ENCODE measurements at places on chromosomes 2 and 18.

GRCh38 chr2:148865512-148865911 lies 9.5 kb upstream of the KIF5C start:
- no peak for DNase-seq

DNA sequence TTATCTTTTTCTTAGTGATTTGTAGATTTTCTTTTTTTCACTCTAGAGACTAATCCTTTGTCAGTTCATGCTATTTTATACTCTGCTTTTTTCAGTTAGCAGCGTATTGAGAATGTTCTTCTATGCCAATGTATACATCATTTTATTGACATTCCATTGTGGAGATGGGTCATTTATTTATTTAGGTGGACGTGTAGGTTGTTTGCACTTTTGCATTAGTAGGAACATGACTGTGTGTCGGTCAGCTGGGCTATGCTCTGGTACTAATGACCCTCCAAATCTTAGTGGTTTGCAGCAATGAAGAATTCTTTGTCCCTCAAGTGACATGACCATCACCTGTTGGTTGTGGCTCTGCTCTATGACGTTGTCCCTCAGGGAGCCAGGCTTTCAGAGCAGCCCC lies 33.6 kb downstream of the HPCAL1 start:
- no peak for DNase-seq

- DNase-seq = no peak
These were observed 25.7 kb upstream of the RNU4ATAC start for GRCh38 chr2:121505005-121505404.

DNA sequence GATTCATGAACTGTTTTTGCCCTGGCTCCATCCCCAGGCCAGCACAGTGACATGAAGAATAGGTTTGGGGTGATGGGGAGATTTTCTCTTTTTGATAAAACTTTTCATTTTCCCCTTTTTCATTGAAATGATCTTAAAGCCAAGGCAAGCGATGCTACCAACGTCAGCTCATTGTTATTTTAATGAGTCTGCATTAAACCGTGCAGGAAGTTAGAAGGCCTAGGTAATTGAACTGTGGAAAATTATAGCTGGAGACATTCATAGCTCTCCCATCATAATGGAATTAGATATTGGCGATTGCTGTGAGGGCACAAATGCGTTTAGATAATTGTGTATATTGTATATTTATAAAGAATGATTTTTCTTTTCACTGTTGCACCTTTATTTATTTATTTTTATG lies 33.2 kb downstream of the SMARCAL1 start:
- no peak for DNase-seq

DNA sequence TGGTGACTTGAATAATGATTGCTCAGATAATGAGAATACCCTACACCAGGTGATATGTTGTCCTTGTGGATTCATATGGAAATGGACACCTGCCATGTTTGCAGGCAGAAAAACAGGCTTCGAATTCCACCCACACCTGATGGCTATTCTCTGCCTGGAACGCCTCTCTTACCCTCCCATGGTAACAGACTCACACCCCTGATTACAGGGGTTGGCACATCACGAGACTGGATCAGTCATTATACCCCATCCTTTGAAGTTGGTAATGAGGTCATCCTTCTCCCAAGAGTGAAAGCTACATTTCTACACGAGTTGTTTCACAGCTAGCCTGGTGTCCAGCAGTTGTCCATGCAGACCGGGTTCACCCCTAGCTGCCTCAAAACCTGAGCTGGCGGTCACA lies 71.4 kb upstream of the MBOAT2 start:
- no peak for DNase-seq

DNA sequence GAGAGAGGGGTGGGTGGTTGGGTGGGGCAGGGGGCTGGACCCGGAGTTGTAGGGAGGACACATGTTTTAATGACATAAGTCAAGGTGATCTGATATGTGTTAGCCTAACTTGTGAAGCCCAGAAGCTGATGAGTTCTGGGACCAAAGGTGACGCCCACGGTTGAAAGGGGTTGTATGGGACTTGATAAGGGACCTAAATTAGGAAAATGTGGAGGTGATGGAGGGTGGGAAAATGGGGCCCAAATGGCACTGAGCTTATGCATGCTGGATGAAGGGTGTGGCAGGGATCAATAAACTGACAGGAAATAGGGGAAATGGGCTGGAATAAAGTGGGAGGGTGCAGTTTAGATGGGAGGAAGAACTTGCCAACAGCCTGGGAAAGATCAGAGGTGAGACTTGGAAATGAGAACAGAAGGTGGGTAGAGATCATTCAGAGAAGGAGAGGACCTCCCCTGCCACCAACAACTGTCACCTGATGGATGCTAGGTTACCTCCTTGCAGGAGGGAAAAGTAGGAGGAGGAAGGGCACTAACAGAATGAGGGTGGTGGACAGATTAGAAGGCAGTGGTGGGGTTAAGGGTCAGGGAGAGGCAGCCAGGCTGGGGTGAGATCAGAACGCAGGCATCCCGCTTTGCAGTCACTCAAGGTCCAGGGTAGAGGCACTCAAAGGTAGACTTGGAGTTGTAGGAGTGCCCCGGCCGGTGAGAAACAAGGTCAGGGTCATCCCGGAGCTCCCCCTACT lies 15.3 kb downstream of the WNT10A start:
- no peak for DNase-seq

- DNase-seq = no peak
These were observed 6.7 kb upstream of the SEC11C start for GRCh38 chr18:59132810-59133465.

DNA sequence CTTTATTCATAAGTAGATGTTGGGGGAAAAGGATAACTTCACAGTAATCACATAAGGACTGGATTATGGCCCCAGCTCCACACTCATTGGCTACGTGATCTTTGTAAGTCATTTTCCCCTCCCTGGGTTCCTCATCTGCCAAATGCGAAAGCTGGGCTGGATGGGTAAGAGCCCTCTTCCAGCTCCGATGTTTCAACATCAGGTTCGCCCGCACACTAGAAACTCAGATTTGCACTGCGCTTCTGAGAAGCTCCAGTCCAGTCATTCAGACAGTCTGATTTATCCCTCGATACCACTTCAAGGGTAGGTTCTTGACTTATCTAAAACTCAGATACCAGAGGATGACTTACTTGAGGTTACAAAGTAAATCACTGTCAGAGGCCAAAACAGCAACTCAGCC lies 31.0 kb upstream of the RMDN2 start:
- DNase-seq = no peak

DNA sequence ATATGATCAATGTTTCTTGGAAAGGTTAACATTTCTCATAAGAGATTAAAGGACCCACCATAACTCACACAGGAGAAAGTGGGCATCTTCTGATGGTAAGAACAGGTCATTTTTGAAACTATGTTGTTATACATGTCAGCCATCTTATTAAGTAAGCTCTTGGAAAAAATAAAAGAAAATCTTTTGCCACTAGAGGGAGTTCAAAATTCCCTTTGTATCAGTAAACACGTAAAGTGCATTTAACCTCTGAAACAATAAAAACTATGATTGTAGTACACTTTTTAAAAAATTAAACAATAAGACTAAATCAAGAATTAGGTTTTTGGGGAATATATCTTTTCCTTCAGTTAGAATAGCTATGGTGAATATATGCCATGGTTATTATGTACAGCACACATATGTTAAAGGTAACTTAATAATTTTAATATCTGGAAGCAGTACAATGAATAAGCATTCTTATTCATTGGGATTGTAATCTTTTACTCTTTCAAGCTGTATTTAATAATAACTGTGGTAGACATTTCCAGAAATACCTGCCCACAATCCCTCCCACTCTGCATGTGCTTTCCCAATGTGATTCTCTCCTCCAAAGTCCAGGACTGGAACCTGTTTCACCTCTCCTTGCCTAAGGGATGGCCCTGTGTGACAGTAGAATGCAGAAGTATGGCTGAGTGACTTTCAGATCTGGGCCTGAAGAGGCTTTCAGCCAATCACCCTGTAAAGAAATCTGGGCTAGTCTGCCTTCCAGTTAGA lies 64.2 kb downstream of the RBMS1 start:
- peak; percentile 44 for DNase-seq

DNA sequence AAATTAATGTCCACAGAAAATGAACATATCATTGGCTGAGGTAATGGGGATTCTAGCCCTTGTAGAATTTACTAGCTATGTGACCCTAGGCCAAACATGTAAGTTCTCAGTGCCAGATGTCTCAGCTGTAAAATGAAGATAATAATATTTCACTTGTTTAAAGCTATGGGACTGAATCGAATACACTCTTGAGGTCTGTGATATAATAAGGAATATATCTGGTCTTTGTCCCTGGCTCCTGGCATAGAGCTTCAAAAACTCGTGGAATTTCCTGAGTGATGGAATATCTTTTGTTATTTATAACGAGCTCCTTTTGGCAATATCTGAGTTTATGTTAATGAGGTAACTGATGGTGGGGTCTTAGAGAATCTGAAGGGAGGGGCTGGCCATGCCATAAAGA lies 201.4 kb upstream of the CYP26B1 start:
- no peak for DNase-seq

- no peak for DNase-seq
These were observed 50.7 kb downstream of the MGAT5 start for GRCh38 chr2:134304394-134305108.

DNA sequence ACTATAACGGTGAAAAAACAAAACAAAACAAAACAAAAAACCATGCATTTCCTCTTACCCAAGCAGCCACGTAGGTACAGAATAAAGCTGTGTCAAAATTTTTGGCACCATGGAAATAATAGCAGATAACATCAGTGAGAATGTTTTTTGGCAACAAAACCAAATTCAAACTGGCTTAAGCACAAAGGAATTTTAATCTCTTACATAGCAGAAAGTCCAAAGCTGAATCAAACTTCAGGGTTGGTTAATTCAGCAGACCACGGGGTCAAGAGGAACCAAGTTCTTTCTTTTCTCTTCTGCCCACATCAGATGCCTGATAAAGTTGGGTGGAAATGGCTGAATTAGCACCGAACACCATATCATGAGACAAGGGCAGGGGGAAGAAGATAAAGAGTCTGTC lies 129.5 kb downstream of the PAX3 start:
- no peak for DNase-seq

GRCh38 chr2:121240436-121240835 lies 44.6 kb downstream of the TFCP2L1 start:
- DNase-seq = no peak

GRCh38 chr2:221289389-221289788 lies 282.7 kb downstream of the EPHA4 start:
- no peak for DNase-seq

DNA sequence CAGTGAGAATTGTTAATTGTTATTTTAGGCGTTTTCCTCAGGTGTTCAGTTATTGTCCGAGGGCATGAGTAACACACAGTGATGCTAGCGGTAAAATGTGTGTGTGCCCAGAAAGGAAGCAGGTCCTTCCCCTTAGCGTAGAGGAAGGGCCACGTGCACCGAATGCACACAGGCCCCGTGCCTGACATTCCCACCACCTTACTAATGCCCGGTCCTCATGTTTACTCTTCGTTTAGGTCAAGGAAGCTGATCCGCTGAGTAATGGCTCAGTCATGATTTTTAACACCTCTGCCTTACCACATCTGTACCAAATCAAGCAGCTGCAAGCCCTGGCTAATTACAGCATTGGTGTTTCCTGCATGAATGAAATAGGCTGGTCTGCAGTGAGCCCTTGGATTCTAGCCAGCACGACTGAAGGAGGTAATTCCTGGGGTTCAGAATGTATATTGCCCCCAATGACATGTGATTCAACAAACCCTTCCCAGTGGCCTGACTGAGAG lies 76.7 kb downstream of the MERTK start:
- no peak for DNase-seq

DNA sequence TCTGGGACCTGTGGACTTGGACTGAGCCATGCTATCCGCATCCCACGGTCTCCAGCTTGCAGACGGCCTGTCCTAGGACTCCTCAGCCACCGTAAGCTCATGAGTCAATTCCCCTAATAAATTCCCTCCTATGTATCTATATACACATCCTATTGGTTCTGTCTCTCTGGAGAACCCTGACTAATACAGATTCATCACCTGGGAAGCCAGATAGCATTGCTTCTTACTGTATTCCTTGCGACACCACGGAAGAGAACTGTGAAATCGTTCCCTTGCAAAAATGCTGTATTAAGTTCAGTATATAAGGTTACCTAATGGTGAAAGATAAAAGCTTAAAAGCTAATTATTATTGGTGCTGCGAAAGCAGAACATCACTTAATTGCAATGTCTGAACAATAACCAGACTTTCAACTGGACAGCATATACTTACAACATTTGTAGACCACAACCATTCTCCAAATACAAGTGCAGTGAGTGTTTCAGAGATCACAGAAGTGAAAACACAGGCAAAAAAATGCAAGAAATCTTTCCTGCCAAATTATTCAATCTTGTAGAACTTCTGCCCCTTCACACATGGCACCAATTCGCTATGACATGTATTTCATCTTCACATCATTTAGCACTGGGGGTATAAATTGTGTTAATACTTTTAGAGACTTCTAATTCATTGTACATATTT lies 352.9 kb downstream of the TXNL1 start:
- DNase-seq = no peak

DNA sequence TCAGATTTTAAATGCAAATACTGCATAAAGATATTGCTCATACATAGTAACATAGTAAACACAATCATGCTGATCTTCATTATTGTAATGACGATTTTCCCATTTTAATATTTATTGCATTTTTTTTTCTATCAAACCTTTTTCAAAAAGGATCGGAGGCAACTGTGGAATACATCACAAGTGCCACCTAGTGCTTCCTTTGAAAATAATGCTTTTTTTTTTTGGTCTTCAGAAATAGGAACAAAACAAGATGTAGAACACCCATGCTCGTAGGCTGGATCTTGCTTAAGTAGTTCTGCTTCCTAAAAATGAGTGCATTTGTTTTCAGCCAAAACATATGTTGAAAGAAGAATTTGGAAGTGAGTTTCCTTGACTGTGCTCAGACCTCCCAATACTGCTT lies 35.7 kb upstream of the GPR155 start:
- no peak for DNase-seq

GRCh38 chr2:79780781-79781180 lies 267.9 kb downstream of the CTNNA2 start:
- no peak for DNase-seq

- no peak for DNase-seq
These were observed 39.8 kb downstream of the IWS1 start for GRCh38 chr2:127486247-127487058.

DNA sequence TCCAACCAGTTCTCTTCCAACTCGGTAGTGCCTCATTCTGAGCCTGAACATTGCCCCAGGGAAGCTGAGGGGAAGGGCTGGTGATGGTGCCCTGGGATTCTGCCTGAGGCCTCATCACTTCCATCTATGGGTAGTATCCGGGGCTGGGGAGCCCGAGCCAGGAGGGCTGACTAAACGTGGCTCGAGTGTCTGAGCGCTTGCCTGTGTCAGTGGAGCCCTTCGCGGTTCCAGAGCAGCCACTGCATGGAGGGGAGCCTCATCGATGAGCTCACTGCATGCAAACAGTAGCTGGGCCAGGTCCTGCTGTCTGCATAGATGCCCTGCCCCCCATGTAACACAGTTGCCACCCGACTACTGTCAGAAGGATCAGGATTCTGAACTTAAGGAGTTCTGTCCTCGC lies 129.3 kb downstream of the GLI2 start:
- no peak for DNase-seq

DNA sequence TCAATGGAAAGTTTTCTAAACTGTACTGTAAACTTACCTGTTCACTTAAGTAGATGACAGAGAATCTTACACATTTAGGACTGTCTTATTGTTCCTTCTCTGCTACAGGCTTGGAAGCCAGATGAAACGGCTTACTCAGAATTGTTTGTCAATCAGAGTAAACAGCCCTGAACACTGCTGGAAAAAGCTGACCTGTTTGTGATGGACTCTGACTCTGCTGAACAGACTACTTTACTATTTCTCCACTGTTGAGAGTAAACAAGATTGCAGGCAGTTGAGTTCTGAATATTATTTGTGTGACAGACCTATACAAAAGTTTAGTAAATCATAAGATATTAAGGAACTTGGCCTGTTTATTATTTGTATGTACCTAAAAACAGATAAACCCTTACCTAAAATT lies 99.0 kb downstream of the NOL10 start:
- DNase-seq = no peak
